ENCODE measurements at places on chromosomes 3 and 15. TPM values are rescaled to one million over a fixed set of nuclear protein-coding genes. Genes with fewer than 3 reads are reported as not detected.

DNA sequence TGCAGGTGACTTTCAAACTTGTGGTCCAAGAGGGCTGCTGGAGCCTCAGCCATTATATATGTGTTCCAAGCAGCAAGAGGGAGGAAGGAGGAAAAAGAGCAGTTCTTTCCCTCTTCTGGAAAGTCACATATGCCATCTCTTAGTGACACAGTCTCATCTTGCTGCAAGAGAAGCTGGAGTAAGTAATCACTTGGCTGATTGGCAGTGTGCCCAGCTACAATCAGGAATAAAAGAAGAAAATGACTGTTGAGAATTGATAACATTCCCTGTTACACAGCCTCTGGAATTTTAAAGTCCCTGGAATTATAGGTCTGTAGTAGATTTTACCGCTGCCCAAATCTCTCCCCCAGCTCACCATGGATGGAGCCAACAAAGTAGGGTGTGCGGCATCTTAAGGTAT lies 31.4 kb upstream of the LYZL4 start:
- peak; percentile 13 for DNase-seq

- peak; percentile 36 for DNase-seq
Observed at GRCh38 chr3:54322354-54322753, 200.0 kb downstream of the CACNA2D3 start.

DNA sequence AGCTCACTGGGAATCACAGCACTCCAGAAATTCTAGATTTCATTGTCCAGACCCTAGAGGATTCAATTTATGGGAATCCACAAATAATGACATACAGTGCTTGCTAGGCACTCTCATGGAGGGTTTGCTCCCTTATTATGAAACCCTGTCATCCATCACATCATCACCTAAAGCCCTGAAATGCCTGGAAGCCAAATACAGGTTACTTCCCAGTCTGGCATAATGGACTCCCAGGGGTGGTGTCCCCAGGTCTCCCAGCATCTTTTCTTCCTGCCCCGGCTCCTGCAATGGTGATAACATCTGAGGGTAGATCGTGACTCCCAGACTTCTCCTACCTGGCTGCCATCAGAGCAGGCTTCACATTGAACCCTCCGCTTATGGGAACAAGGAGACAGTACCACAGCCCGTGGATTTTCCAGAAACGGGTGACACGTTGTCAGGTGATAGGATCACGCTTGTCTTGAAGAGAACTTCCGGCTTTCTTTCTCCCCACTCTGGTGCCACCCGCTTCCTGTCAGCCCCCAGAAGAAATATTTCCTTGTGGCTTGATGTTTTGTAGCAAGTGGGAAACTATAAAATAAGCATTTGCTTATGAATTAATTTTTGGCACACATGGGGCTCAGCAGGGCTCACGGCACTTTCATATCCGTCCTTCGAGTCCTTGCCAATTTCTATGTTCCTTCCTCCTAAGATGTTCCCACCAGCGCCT lies 238.7 kb upstream of the BHLHE40 start:
- peak; percentile 26 for DNase-seq

- DNase-seq = no peak
Observed at GRCh38 chr15:56718560-56718959, 14.7 kb downstream of the ZNF280D start.

DNA sequence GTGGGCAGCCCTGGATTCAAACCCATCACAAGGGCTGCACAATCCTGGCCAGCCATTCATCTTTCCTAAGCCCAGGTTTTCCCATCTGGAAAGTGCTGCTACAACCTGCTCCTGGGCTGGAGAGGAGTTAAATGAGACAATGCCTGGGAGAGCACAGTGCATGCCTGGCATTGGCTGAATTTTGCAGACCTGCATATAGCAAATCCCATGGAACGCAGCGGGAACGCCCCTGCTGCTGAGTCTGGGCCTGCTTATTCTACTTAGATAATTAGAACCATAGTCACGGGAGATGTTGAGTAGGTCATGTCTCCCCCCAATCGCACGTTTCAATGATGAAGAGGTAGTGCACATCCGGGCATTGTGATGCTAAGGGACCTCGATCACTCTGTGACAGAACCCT lies 46.6 kb downstream of the ABTB1 start:
- no peak for DNase-seq

SOX14 gene
- total RNA-seq = not detected

STAC gene
- total RNA-seq = 17.2 TPM

RYR3 gene
- 0.71 TPM for total RNA-seq

HGD gene
- 1.8 TPM for total RNA-seq

PP2D1 gene
- not detected for total RNA-seq

KBTBD8 gene
- total RNA-seq = 4.8 TPM

LIPH gene
- total RNA-seq = 8.8 TPM

Measured in lung (tissue), 17 donors.